ENCODE measurements at places on chromosomes 2 and 18. TPM values are rescaled to one million over a fixed set of nuclear protein-coding genes. Genes with fewer than 3 reads are reported as not detected.

Gene UPP2
- total RNA-seq, result not detected

GRCh38 chr18:6249788-6250187 lies 164.9 kb downstream of the L3MBTL4 start:
- no peak for DNase-seq
- H3K27me3 ChIP-seq, result no peaks in the 10 kb centered on the region
- H3K4me3 ChIP-seq, result no peak overlapping the region
- H3K36me3 ChIP-seq, result no peaks in the 10 kb centered on the region
- H3K4me1 ChIP-seq, result no peaks in the 10 kb centered on the region

Gene RFTN2
- not detected for total RNA-seq

DNA sequence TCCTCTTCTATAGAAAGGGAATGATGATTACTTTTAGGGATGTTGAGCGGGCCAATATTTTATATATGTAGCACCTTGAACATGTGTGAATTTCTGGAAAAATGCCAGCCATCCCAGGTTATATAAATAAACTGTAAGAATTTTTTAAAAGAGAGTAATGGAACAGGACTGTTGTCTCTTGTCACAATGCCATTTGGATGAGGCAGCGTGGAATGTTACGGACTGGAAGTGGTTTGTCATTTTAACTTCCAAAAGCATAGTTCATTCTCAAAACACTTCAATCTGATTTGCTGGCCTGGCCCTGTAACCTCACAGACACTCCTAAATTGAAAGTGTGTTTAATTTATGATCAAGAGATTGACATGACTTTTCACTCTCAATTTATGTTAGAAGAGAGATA lies 70.8 kb downstream of the TPGS2 start:
- no peak for DNase-seq
- H3K27ac ChIP-seq, result no peak overlapping the region
- H3K27me3 ChIP-seq, result peaks cover 3% of the 10 kb centered on the region
- no peaks in the 10 kb centered on the region for H3K4me1 ChIP-seq
- H3K4me3 ChIP-seq, result no peak overlapping the region

DNA sequence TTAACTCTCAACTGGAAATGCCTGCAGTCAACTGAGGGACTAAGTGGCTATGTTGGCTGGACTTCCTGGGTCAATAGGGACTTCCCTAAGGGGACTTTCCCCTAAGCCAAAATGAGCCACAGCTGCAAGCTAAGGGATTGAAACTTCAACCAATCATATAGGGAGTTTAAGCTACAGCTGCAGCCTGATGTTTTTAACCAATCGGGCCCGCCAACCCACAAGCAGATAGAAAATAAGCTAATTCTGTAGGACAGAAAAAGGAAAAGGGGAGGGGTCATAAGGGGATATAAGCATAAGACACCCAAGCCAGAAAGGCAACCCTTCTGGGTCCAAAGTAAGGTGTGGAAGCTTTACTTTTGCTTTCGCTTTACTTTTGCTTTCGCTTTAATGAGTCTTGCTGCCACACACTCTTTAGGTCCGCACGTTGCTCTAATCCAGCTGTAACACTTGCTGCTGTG lies 927.5 kb downstream of the ERBB4 start:
- H3K4me3 ChIP-seq, result peak overlapping the region; percentile 52
- no peaks in the 10 kb centered on the region for H3K36me3 ChIP-seq
- peaks cover 3% of the 10 kb centered on the region for H3K4me1 ChIP-seq
- H3K27ac ChIP-seq, result no peak overlapping the region
- H3K27me3 ChIP-seq, result no peaks in the 10 kb centered on the region
- DNase-seq, result peak; percentile 4

DNA sequence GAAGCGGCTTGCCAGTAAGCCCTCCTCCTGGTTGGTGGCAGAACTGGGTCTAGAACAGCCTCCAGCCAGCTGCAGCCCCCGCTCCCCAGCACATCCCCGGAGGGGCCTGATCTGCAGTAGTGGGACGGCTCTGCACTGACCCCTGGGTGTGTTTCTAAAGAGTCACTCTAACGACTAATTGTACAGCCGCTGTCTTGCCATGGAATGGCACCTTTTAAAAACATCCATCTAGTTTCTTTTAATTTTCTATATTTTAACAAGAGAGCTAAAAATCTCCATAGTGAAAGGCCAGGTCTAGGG lies 82.0 kb downstream of the MTCL1 start:
- no peak for DNase-seq
- peaks cover 5% of the 10 kb centered on the region for H3K27me3 ChIP-seq
- H3K4me1 ChIP-seq, result peaks cover 7% of the 10 kb centered on the region

GRCh38 chr2:173989160-173989883 lies 24.1 kb upstream of the SP3 start:
- H3K4me1 ChIP-seq, result no peaks in the 10 kb centered on the region
- H3K27me3 ChIP-seq, result peaks cover 7% of the 10 kb centered on the region
- no peaks in the 10 kb centered on the region for H3K36me3 ChIP-seq
- H3K4me3 ChIP-seq, result no peak overlapping the region
- no peak for DNase-seq

DNA sequence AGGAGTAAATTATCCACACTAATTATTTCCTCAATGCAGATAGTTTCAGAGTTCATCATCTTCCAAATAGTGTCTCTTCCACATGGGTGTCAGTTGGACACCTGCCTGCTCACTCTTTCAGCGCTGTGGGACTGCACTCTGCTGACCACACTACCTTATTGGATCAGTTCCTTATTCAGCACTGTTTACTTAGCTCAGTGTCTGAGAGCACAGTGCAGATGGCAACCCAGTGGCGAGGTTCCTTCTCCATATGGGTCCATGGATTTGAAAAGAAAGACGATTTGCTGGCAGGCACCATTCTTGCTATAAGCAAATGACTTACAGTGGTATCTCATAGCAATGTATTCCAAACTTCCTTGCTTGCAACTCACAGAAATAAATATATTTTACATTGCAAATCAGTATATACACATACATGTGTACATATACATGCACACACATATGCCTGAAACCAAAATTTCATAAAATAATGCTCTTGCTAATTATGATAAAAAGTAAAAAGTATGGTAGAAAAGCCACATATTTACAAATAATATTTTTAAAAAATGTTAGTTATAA lies 354.8 kb downstream of the INSIG2 start:
- no peak overlapping the region for H3K27ac ChIP-seq
- H3K4me3 ChIP-seq, result no peak overlapping the region
- H3K36me3 ChIP-seq, result no peaks in the 10 kb centered on the region
- H3K27me3 ChIP-seq, result no peaks in the 10 kb centered on the region
